Fibroblast of lung (primary cell): ENCODE measurements at places on chromosomes 2 and 18.
A peak's percentile ranks its signal among the peaks of the same experiment; 100 is the strongest.

DNA sequence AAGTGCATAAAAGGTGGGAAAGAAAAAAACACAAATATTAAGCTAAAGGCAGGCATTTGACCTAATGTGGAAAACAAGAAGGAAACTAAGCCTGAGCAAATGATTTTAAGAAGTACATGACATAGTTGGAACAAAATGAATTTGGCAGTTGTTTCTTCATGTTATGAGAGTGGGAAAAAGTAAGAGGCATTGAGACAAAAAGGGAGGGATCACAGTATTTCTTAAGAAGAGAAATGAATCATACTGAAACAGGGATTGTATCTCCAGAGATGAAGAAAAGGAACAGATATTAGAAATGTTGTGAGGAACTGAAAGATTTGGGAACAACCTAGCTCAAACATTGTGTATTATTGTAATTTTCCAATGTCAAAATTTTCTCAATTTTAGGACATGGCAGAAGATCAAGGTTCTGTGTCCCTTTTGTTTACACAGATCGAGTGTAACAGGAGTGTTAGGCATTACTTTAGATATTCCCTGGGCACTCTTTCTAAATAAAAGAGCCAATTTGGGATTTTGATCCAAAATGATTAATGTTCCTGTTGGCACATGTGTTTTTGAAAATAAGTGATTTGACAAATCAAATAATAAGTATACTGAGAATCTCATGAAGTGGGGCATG lies 98.6 kb downstream of the CALCRL start:
- DNase-seq: peak; percentile 78

- peak; percentile 63 for DNase-seq
Observed at GRCh38 chr18:46712406-46712805, 44.4 kb downstream of the ST8SIA5 start.

DNA sequence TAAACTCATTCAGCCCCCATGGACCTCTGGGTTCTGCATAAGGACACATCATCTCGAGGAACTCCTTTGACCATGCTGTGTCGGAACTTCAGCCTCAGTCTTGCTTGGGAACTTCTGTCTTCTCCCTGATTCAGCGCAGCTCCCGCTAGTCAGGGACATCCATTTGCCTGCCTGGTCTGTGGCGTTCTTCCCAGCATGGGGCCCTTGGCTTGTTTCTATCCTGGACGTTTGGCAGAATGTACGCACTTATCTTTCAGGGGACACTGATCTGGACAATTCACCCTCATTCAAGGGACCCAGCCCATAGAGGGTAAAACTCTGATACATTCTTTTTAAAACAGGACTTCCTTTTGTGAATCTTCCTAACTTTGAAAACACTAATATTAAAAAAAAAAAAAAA lies 75.8 kb upstream of the WIPF1 start:
- no peak for DNase-seq

GRCh38 chr2:38343212-38343611 lies 33.9 kb downstream of the ATL2 start:
- DNase-seq: no peak

DNA sequence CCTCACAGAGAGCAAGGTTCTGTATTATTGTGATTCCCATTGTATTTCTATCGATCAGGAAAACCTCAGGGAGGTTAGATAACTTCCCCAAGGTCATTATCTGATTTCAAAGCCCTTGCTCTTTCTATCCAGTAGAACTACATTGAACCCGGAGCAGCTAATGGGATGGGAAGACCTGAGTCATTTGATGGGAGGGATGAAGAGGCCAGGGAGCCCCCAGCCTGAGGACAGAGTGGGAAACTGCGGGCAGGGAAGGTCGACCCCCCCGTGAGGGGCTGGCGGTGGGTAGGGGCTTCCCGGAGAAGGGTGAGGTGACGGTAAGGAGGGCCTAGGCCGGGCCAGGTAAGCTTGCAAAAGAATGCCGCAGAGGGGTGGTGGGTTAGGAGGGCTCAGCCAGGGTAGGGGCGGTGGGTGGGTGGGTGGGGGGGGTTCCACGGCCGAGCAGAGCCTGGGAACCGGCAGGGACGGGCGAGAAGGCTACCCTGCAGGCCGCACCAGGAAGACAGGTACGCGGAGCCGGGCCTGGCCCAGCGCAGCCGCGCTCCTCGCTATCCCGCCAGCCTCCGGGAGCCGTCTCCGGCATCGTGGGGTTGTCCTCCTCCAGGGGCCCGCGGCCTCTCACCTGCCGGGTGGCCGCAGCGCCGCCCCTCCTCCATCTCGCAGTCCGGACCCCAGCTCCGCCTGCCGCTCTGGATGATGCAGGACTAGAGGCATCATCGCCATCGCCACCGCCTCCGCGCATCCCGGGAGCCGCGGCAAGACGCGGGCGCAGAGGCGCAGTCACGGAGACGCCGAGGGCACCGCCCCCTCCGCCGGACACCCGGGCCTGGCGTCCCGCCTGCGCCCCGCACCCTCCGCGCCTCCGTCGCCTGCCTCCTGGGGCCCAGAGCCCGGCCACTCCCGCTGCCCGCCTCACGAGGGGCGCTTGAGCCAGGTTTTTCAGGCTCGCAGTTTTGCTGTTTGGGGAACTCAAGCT lies at the start of gene GPR75:
GPR75 (minus strand) TSS at position 762 of the 976 bp plus-strand sequence. CDS start 5,211 bp downstream, outside the sequence.
- peak; percentile 48 for DNase-seq

DNA sequence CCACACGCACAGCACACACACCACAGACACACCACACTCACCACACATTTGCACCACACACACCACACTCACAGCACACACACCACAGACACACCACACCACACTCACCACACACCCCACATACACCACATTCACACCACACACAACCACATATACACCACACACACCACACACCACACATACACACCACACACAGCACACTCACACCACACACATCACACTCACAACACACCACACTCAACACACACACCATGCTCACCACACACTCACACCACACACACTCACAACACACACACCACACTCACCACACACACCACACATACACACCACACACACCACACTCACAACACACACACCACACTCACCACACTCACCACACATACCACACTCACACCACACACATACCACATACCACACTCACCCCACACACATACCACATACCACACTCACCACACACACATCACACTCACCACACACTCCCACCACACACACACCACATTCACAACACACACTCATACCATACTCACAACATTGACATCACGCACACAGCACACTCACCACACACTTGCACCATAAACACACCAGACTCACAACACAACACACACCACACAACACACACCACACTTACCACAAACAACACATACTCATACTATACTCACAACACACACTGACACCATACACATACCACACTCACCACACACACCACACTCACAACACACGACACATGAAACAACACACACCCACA lies 60.0 kb downstream of the SDC1 start:
- DNase-seq: peak; percentile 70

- no peak for DNase-seq
Observed at GRCh38 chr2:118190474-118190873, 102.2 kb downstream of the INSIG2 start.

DNA sequence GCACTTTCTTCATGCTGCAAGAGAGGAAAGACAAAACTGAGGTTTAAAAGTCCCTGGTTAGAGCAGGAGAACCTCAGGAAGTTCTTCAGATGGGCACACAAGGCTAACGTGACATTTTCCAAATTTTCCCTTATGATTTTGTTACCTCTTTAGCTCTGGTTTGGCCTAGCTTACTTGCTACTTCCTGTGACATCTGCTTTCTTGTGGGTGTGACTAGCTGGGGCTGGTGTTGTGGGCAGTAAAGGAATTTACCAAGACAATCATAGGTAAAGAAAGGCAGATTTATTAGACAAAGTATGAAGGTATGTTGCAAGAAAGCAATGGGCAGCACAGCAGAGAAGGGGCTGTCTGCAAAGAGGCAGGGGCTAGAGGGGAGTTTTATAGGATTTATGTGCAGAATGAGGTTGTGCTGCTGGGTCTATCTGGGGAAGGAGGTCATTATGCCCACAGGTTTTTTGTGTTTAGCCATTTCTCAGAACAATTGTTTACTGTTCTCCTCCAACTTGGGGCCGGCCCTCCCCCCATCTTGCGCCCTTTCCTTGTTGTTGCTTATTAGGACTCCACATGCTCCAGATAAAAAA lies 6.7 kb upstream of the TNP1 start:
- peak; percentile 20 for DNase-seq

DNA sequence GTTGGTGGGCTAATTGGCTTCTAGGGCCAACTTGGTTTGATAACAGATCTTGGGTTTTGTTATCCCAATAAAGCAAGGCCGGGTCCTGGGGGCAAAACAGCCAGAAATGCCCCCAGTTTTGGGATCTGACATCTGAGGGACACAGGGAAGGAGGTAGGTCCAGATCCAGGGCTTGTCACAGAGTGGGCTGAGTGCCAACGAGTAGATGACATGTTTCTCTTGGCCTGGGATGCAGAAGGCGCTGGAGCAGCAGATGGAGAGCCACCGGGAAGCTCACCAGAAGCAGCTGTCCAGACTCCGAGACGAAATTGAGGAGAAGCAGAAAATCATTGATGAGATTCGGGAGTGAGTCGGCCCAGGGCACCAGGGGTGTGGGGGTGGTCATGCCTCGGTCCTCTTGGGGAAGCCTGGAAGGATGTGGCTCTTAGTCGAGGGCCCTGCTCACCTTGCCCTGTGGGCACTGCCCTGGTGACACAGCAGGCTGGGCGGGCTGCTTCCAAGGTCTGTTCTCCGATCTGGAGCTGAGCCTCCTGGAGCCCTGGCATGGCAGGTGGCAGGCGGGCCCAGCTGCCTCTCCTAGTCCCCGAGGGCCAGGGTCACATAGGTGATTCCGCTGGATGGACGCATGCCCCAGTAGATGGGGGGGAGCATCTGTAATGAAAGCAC lies 40.2 kb upstream of the LYPD6B start:
- no peak for DNase-seq

- DNase-seq: no peak
Observed at GRCh38 chr2:30204281-30204680, 27.1 kb upstream of the LBH start.

- DNase-seq: no peak
Observed at GRCh38 chr2:105674859-105675541, 69.7 kb upstream of the NCK2 start.
